ENCODE measurements at places on chromosomes 4 and X. TPM values are rescaled to one million over a fixed set of nuclear protein-coding genes. Genes with fewer than 3 reads are reported as not detected.

Gene PAGE3
- not detected for total RNA-seq

Gene ADH1B
- total RNA-seq, result 1.2 TPM

Gene UGT2B7
- total RNA-seq, result not detected

Gene RPS6KA3
- total RNA-seq, result 102 TPM

Gene PHOX2B
- not detected for total RNA-seq

Gene VEGFC
- 18.4 TPM for total RNA-seq

Gene KLB
- not detected for total RNA-seq

Gene GPRIN3
- total RNA-seq, result 1.8 TPM

Gene SLC10A4
- 0.30 TPM for total RNA-seq

Gene IL13RA1
- 52.6 TPM for total RNA-seq

Gene SLC49A3
- total RNA-seq, result 5.2 TPM

Gene HSD17B13
- not detected for total RNA-seq

Gene CXCL8
- 36.1 TPM for total RNA-seq

Gene TCEAL2
- not detected for total RNA-seq

Gene ITM2A
- total RNA-seq, result 2.7 TPM

Gene ZFP42
- total RNA-seq, result not detected

Gene KLF8
- total RNA-seq, result not detected

Gene BMPR1B
- total RNA-seq, result 0.15 TPM

Gene ARHGAP36
- total RNA-seq, result not detected

Gene UGT2A2
- total RNA-seq, result not detected

Gene RXFP1
- total RNA-seq, result 0.15 TPM

Gene TMPRSS11B
- total RNA-seq, result not detected

Measured in epithelial cell of umbilical artery (primary cell).